ENCODE measurements at places on chromosomes 2 and 18. TPM values are rescaled to one million over a fixed set of nuclear protein-coding genes. Genes with fewer than 3 reads are reported as not detected.

DNA sequence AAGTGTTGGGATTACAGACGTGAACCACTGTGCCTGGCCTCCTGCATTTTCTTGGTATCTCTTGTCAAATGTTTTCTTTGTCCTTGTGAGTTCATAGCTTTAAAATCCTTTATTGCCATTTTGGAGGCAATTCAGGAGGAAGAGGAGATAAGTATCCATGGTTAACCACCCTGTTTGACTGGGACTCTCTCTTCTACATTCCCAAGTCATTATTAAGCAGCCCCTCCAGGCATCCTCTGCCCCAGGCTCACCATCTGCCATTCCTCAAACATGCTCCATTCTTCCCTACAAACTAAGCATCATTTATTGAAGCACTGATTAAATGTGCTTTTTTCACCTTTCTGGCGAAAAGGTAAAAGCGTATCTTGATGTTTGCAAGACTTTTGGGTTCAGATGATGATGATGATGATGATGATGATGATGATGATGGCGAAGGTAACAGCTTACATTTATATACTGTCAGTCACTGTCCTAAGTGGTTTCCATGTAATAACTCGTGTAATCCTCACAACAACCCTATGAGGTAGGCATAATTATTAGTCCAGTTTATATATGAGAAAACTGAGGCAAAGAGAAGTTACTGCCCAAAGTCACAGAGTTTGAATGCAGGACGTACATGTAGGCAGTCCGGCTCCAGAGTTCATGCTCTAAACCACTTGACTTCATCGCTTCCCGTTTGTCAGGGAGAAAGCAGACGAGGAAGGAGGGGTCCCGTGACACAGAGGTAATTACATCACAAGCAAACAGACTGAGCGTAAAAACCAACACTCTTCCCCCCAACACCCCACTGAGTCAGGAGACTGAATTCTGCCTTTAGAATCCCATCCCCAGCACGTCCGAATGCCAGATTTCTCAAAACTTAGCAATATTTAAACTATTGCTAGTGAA, 69.7 kb upstream of the ACKR3 start:
- DNase-seq = peak; percentile 21

DNA sequence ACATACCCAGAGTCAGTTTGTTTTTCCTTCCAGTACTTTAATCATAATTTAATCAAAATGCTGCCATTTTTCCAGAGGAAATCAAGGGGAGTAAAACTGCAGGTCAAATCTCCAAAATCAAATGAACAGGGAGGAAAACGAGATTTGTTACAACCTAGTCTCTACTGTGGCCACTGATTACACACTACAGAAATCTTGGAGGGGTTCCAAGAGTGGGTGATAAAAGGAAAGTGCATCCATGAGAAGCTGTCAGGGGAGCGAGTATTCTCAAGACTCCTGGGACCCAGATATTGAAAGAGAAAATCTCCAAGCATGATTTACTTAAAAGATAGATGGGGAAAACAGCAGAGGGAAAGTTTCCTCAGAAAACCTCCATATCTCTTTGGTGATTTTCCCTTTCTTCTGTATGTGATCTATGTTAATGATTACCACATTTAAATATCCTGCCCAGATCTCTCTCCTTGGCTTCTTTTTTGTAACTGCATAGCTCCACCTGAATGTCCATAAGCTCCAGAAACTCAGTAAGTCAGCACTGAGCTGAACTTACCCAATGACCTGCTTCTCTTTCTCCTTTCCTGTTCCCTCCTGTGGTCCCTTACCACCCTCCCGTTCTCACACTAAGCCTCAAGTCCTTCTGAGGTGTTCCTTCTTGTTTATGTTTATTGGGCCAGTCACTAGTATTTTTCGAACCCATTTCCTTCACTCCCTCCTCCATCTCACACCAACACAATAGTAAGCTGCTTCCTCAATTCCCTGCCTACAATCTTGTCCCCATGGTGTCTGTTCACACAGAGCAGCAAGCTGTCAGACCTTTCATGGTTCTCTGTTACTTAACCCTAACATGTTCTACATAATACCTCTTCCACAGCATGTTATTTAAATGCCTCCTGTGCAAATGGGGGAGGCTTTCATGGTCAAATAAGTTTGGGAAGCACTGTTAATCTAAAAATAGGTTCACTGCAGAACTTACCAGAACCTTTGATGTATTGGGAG, 73.9 kb upstream of the TWSG1 start:
- DNase-seq = peak; percentile 16

DNA sequence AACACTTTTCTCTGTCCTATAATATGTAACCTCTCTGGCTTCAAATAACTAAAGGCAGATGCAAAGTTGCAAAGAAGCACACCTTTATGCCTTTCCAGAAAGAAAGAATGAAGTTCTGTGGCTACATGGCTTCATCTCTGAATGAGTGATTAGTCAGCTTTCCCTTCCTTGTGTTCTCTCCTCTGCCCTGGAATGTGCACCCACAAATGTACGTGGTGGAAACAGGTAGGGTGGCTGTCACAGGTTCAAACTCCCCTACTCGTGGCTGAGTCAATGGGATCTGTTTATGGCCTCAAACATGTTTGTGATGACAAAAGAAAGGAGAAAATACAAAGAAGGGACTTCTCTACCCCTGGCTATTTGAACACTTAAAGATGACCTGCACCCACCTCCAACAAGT, 55.5 kb upstream of the ACVR2A start:
- peak; percentile 13 for DNase-seq

GRCh38 chr2:173982182-173982714, 17.1 kb upstream of the SP3 start:
- DNase-seq = no peak

Gene CLEC4F
- total RNA-seq = not detected

Measured in GM23248 (cell line).